Mesothelial cell of epicardium (in vitro differentiated cells): ENCODE measurements at places on chromosomes 2 and 18. TPM values are rescaled to one million over a fixed set of nuclear protein-coding genes. Genes with fewer than 3 reads are reported as not detected.

The SNTG2 gene
- total RNA-seq = not detected in 3 replicates

The CFAP221 gene
- 3.5 to 4.6 TPM (median 4.5 TPM) in 3 replicates for total RNA-seq

The SLC16A14 gene
- total RNA-seq = 9.5 to 10.1 TPM (median 9.7 TPM) in 3 replicates

DNA sequence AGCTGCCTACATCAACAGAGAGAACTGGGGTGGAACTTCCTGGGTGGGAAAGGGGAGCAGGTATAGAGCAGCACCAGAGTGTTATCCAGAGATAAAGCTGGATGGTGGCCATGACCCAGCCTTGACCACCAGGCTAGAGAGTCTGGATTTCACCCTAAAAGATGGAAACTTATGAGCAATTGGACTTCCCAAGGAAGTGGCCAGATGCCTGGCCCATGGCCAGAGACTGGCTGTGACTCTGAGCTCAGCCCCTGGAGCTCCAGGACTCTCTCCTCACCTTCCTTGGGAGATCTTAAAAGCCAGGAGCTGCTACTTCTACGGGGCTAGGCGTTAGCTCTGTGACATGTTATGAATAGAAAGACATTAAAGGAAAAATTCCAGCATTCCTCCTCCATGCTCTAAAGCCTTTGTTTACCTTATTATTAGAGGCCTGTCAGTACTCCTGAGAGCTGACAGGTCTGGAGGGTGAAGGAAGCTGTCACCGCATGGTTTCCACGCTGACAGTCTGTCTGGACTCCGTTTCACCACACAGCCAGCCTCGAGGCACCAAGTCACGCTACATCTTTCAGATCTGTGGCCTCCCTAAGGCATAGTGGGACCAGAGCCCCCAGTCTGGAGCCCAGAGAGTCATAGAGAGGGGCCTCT lies 260.0 kb upstream of the SIX2 start:
- no peak for DNase-seq
- H3K27me3 ChIP-seq = peaks cover 48% of the 10 kb centered on the region
- H3K36me3 ChIP-seq = no peaks in the 10 kb centered on the region
- H3K27ac ChIP-seq = no peak overlapping the region
- H3K4me3 ChIP-seq = no peak overlapping the region
- H3K4me1 ChIP-seq = peaks cover 32% of the 10 kb centered on the region
